ENCODE measurements at places on chromosomes 2 and 18.

- no peak for DNase-seq
These were observed 200.4 kb downstream of the MEMO1 start for GRCh38 chr2:31810200-31810917.

GRCh38 chr2:45750484-45750883 lies 99.0 kb downstream of the PRKCE start:
- DNase-seq: no peak

DNA sequence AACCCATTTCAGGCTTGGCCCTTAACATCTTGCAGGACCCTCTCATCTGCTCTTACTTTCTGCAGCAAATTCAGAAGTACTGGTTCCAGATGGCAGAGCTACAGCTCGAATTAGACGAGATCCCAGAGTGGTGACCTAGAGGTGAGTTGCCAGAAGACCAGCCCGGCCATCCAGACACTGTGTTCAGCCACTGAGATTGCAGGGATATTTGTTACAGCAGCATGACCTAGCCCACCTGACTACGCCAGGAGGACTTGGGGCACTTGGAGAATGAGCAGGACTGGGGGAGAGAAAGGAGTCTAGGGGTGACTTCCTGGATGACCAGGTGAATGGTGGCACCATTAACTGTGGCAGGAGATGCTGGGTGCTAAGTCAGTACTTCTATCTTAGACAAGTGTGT lies 67.2 kb upstream of the ID2 start:
- DNase-seq: no peak

DNA sequence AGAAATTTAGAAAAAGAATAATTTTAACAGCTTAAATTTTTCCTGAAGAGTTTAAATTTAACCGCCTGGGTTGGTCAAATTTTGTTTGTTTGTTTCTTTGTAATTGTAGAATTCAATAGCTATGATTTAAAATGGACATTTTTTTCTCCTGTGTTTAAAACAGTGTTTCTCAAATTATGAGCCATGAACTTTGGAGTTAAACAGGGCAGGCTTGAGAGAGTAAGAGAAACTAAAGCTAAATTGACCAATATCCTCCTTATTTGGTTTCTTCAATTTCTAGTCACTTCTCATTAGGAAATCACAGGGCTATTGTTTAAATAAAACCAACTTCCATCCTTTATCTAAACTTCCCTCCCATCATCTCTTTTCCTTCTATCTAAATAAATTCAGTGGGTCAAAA lies 21.9 kb downstream of the FN1 start:
- no peak for DNase-seq

DNA sequence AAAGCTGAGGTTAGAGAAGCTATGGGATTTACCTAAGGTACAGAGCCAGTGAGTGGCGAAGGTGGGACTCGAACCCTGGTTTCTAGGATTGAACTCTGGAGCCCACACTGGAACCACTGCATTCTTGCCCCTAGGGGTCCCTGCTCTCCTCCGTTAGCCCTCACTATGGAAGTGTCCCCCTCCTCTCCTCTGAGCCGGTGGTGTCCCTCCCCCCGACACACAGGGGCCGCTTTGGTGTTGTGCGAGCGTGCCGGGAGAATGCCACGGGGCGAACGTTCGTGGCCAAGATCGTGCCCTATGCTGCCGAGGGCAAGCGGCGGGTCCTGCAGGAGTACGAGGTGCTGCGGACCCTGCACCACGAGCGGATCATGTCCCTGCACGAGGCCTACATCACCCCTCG lies 8.5 kb upstream of the GMPPA start:
- no peak for DNase-seq

DNA sequence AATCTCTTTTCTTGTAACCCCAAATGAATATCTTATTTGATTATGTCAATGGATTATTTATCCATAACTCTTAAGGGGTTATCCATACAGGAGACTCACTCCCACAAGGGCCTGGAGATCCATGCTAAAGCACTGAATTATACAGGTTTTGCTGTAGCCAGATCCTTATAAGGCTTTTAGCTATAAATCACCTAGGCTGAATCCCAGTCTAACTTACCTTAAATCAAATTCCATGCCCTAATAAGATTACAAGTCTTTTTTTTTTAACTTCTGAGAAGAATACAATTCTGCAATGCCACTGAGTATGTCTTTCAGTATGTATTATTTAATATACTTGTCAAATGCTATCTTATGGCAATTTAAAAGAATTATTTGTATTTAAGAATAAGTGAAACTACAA lies 340.5 kb downstream of the NBAS start:
- DNase-seq: no peak

DNA sequence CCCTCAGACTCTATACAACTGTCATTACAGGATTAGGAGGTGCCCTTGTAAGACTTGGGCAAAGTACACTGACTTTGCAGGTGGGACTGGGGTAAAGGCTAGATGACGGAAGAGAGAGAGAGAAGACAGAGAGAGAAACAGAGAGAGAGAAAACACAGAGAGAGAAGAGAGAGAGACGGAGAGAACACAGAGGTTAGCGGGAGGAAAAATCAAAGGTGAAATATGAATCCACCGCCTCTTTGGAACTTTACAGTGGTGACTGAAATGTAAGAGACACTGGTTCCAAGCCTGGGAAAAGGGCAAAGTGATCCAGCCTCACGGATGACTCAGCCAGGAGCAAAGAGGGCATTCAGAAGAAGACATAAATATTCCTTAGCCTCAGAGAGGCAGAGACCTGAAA lies 25.1 kb upstream of the CAB39 start:
- no peak for DNase-seq

DNA sequence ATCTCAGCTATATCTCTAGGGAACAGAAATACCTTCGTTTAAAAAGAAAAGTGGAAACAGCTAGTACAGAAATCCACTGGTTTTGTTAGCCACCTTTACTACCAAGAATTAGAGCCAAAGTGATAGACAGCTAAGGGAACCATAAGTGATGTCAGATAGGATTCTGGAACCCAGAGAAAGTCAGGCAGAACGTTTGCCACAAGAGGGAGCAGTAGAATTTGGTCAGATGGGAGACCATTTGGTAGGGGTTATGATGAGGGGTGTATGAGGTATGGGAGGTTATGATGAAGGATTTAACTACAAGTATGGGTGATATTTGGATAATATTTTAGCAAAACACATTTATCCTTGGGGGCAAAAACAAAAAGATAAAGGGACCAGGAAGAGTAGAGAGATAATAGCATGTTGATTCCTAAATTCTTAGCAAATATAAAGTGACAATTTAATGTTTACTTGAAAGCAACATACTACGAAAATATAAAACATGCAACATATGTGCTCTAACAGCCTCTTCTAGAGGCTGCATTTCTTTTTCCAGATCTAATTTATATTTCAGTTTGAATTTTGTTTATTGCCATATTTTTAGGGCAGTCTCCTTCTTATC lies 3.3 kb downstream of the SLC8A1 start:
- no peak for DNase-seq

GRCh38 chr18:44123743-44124142 lies 556.9 kb upstream of the SETBP1 start:
- DNase-seq: no peak

DNA sequence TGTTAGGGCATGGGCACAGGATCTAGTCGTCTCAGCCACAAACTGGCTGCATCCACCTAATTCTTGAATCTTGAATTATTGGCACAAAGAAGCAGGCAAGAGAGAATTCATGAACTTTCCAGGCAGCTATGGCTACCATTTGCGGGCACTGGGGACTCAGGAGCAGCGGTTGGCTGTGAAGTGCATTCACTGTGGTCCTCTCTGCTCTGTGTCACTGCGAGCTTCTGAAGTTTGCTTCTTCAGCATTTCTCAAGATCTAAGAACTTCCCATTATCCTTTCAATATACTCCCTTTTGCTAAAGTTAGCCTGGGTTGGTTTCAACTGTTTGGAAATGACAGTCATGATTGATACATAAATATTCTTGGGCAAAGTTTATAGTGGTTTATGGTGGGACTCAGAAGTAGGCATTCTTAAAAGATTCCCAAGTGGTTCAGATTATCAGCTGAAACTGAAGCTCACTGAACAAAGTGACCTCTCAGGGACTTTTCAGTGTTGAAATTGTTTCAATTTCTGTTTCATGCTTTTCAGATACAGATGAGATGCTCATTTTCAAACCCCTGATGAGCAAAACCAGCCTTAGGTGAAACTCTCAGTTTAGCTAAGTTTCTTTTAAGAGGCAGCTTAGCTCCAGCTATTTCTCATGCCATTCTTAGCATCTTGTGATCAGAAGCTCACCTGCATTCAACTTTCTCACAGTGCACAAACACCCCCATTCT lies 1258.3 kb upstream of the GYPC start:
- no peak for DNase-seq

GRCh38 chr2:120352696-120353590 lies 7.0 kb downstream of the INHBB start:
- no peak for DNase-seq

DNA sequence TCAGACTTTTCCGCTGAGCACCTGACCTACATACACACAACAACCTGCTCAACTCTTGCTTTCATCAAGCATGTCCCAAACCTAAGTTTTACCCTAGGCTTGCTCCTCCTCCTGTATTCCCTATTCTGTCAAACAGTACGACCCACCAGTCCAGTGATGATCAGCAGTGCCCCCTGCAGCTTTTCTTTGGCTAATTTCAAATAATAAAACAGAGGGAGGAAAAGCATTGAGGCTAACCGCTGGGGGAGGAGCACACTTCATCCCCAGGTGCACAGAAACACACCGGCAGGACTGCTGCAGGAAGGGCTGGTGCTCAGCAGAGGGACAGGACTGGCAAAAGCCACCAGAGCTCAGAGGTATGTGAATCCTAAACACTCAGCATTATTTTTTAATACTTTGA lies 21.2 kb downstream of the E2F6 start:
- no peak for DNase-seq

GRCh38 chr2:119264781-119265692 lies 41.4 kb downstream of the STEAP3 start:
- no peak for DNase-seq

DNA sequence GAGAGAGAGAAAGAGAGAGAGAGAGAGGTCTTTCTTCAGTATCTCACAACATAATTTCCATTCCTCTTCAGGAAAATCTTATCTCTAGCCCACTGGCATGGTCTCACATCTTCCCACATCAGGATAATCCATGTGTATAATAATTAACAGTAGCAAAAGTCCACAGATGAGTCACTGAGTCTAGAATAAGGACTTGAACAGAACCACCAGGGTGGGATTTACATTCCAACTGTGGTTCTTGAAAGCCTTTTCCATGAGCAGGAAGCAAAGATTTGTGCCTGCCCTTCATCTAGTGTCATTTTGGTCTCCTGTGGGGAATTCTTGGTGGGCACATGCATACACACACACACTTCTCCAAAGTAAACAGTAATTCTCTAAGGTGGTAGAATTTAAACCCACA lies 107.1 kb upstream of the TCF4 start:
- DNase-seq: no peak

DNA sequence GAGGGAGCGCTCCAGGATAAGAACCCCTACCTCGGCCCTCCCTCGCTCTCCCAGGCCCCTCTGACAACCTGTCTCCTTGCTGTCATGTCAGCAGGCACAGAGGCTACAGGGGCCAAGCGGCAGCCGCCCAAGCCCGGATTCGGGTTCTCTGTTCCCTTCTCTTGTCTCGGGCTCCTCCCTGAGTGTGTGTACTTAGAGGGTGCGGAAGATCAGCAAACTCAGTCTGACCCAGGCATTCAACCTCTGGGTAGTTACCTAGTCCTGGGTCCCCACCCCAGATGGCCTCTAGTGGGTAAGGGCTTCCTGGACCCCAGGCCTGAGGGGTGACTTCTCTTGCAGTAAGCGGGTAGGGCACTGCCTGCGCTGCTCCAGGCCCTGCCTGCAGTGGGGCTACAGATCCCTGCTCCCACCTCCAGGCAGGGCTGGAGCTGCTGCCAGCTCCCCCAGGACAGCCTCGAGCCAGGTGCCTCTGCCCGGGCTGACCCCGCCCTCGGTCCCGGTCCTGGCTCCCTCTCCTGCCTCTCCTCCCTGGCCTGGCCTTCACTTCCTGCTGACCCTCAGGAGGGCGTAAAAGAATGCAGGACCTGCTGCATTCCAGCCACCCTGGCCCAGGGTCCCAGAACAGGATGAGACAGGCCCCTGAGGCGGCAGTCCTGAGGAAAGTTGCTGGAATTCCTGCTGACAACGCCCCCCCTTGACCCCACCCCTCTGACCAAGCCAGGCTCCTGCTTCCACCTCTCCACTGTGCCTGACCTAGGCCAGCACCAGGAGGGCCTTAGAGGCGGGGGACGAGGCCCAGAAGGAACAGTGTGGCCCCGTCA lies 22.0 kb downstream of the GPC1 start:
- DNase-seq: no peak

DNA sequence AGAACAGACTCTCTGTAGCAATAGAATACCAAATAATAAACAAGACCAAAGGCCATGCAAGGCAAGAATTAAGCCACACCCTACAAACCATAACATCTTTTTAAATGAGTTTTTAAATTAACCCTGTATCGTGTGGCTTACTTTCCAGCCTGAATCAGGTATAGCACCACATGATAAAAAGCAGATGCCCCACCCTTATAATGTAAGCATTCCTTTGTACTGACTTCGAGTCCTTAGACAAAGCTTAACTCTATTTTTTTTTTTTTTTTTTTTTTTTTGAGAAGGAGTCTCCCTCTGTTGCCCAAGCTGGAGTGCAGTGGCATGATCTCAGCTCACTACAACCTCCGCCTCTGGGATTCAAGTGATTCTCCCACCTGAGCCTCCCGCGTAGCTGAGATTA lies 1.7 kb upstream of the C2orf42 start:
- no peak for DNase-seq

DNA sequence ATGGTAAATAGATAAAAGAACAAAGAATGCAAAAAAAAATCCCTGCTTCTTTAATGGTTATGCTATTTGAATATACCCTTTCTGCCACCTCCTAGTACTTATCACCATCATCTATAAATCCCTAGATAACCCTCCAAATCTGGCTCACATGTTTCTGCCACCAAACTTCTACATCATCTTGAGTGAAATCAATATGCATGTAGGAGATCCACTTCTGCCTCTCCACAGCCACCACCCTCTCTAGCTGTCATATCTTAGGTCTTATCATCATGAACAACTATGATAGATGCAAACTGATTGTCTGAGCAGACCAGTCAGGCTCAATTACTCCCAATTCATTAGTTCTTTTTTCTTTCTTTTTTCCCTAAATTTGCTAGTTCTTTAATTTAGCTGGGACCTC lies 55.3 kb downstream of the STRN start:
- DNase-seq: no peak

DNA sequence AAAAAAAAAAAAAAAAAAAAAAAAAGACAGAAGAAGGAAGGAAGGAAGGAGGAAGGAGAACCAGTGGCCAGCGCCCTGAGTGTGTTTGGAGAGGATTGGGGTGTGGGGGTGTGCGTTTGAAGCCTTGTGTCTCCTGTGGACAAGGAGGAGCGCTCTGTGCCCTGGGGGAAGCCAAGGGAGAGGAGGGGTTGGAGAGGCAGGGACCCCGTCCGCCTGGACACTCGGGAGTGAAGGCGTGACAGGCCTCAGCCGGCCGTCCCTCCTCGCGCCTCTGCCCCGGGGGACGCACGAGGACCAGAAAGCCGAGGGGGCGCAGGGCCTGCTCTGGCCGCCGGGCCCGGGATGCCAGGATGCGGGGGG lies 44.9 kb downstream of the SERTAD2 start:
- DNase-seq: no peak

DNA sequence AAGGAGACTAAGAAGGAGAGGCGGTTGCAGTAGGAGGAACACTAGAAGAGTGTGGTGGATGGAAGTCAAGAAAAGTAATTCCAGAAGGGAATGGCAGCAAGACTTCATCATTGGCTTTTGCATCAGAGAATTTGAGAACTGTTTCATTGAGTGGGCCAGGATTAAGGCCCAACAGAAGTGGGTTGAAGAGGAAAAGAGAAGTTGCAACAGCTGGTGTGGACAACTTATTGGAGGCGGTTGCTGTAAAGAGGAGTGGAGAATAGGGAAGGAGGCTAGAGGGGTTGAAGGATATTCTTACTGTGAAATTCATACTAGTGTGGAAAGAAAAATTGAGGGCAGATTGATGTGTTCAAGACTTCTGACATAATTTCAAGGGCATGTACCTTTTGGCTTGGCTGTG lies 168.7 kb upstream of the FN1 start:
- no peak for DNase-seq

Measured in activated T-helper 9 cell treated with anti-CD3 and anti-CD28 coated beads, Interleukin-2, amount 50 U/mL, for 16 hours (primary cell).